ENCODE measurements at places on chromosomes 4 and X.
A peak's percentile ranks its signal among the peaks of the same experiment; 100 is the strongest.

GRCh38 chrX:48956728-48957414 is 536 bp downstream of the OTUD5 start:
- peak; percentile 18 for DNase-seq

DNA sequence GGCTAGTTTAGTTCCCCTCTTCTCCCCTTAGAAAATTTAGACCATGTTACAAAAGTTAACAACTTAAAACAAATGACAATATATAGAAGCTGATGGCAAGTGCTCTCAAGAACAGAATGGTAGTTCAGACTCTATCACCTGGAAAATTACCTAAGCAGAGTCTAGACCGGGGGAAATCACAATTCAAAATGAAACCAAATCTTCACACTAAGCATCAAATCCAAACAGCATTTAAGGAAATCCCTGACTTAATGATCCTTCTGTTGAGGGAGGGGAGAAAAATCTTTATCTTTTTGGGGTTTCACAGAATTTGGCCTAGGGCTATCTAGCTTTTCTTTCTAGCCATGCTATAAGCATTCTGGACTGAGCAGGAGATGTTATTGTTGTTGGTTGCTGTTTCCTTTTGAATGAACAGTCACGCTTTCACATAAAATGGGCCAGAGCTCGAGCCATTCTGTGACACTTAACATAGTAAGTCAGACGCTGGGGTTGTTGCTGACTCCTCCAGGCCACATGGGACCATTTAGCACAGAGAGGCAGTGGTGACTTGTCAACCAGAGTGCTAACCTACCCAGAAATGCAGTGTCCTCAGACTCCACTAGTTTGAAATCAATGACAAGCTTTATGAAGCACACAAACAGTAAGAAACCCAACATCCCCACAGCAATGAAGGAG is 16.0 kb upstream of the LSM6 start:
- DNase-seq: no peak

GRCh38 chr4:129561886-129562671 is 466.1 kb downstream of the C4orf33 start:
- no peak for DNase-seq

- DNase-seq: no peak
Observed at GRCh38 chr4:2792396-2792710, 532 bp upstream of the SH3BP2 start.

Measured in activated T-helper 1 cell treated with Interleukin-2 at 50 U/mL for 16 hours (primary cell).